ENCODE measurements at places on chromosomes 2 and 18.

DNA sequence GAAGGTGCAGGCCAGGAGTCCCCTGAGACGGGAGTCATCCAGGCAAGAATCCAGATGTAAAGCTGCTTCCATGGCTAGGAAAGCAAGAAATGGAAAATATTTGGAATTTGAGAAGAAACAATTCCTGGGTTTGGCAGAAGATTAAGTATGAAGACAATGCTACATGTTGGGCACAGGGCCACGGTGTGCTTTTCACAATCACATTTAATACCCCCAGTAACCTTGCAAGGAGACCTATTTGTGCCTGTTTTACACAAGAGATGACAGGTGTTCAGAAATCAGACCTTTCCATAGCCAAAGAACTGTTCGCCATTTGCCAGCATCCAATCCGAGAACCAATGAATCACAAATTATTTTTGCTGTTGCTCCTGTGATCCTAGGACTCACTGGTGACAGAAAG lies 50.5 kb downstream of the KCTD1 start:
- no peak for DNase-seq

- no peak for DNase-seq
These were observed 208.3 kb downstream of the NDUFA10 start for GRCh38 chr2:239816576-239817467.

DNA sequence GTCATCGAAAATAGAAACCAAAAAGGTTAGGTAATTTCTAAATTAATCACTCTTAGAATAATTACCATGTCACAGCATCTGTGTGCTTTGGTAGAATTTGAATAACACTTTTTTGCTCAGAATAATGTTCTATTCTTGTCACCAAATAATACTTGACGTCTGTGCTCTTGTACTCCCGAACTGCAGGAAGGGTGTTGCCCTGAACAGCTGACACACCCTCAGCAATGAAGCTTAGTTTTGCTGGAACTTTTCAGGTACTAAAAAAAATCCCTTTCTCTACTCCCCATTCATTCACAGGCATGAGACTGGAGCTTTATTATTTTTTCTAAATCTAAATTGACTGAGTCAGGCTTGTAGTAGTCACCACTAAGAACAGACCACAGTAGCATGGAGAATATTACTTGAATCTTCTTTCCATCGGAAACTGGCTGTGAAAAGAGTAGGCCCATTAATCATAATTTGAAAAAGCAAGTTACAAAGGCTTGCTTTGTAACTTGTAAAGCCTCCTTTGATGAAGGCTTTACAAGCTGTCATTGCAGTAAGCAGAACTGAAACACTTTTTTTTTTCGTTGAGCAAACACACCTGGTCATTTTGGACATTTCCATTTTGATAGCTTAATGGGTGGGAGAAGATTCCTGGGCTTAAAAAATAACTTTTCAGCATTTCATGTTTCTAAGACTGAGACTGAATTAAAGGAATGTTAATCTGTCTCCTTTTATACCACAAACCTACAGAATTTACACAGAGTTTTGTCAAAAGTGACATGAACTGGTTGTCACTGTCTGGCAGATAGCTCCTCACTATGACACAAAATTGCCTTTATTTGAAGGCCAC lies 70.3 kb upstream of the PELI1 start:
- DNase-seq: no peak

DNA sequence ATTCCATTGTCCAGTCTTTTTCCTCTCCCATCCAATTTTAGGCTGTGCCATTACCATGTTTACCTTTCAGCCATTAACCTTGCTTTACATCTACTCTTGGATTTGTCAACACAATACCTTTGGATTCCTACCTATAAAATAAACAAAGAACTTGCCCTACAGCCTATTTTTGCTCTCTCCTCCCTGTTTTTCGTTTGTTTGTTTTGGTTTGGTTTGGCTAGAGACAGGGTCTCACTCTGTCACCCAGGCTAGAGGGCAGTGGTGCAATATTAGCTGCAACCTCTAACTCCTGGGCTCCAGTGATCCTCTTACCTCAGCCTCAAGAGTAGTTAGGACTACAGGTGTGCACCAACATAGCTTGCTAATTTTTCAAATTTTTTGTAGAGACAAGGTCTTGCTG lies 76.1 kb downstream of the SP100 start:
- no peak for DNase-seq

DNA sequence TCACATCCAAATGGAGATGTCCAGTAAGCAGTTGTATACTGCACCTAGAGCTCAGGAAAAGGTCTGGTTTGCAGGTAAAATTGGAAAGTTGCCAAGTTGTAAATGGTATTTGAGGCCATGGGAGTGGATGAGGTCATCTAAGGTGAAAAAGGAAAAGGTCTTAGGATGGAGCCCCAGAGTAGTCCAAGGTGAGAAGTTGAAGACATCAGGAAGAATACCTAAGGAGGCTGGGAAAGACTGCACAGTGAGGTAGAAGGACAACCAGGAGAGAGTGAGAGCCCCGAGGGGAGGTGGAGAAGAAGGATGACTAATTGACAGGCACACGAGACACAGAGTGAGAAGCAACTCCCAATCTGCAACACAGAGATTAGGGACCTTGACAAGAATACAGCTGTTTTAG lies 10.7 kb downstream of the DPP4 start:
- DNase-seq: no peak

- DNase-seq: no peak
These were observed 8.6 kb downstream of the ARHGEF33 start for GRCh38 chr2:38898256-38898655.

DNA sequence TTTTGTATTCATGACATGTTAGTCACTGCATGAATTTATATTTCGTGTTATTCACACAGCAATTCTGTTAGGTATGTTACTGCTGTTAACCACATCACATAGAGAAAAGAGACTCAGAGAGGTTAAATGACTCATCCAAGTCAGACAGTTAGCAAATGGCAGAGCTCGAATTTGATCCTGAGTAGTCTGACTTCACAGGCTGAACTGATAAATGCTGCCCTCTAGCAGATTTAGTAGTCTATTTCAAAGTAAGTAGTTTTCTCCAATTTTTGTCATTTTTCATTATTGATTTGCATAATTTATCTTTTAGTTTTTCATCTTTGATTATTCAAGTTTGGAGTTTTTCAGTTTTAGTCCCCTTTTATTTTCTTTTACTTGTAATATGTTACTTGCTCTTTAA lies 58.3 kb downstream of the WDR7 start:
- no peak for DNase-seq

- peak; percentile 40 for DNase-seq
These were observed at the start of the genes ATG4B and THAP4 for GRCh38 chr2:241637018-241637794. Gene ATG4B, plus strand, starts transcription at chr2:241637693. Its CDS starts 22 bp downstream, at chr2:241637715. Gene THAP4, minus strand, starts transcription at chr2:241637158. Its CDS starts 141 bp downstream, at chr2:241637017.

DNA sequence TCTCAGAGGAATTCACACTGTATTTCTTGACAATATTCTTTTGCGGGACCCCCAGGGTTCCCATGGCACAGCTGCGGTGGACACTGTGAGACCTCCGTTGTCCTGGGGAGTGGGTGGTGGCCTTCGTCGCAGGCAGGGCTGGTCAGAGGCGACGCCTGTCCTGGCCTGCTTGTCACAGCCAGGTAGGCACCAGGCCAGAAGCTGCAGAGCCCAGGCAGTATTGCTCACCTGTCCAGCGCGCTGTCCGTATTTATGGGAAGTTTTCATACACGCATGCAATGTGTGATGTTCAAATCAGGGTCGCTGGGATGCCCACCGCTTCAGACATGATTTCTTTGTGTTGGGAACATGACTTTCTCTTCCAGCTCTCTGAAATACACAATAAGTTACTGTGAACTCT lies 126.6 kb downstream of the RTP5 start:
- DNase-seq: no peak

DNA sequence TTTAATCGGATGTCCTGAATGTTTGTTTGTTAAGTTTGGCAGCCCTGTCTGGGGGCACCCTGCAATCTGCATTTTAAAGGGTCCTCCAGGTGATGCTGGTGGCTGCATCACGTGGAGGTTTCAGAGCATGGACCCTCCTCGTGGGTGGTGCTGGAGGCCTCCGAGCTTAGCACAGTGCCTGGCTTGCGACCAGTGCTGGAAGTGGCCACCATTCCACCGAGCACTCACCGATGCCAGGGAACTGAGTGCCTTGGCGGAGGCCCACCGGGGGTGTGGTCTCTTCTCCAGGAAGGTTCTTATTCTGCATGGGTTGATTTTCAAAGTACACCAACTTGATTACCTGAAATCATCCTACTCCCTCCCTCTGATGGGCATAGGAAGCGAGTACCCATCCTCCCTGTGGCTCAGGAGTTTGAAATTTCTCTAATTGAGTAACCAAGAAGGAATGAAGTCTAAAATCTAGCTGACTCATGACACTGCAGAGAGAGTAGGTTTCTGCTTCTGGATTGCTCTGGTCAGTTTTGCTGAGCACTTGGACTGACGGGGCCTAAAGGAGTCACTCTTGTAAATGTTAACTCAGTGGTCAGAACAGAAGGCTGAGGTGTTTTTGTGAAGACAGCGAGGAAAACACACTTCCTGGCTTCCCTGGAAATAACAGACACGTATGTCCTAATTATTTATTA lies 58.1 kb upstream of the SLC66A3 start:
- no peak for DNase-seq

DNA sequence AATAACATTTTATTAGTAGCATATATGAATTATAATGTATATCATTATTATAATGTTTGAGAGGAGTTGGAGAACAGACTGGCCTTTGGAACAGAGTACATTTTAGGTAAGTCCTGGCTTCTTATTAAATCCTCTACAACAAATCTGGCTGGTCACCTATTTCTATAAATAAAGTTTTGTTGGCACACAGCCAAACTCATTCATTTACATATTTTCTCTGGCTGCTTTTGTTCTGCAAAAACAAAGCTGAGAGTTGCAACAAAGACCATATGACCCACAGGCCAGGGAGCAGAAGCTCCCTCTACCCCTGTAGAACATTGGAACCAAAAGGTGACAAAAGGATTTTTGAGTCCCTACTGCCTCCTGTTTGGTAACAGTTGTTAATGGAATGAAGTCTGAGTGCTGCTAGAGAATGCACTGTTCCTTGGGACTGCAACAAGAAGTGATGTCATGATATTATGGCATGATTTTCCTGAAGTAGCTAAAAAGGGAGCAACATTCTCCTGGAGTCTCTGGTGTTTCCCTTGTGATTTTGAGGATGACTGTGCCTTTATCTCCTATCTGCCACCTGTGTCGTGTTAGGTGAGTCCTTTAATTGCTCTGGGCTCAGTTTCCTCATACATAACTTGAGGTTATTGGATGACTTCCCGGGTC lies 22.0 kb upstream of the SP9 start:
- no peak for DNase-seq

DNA sequence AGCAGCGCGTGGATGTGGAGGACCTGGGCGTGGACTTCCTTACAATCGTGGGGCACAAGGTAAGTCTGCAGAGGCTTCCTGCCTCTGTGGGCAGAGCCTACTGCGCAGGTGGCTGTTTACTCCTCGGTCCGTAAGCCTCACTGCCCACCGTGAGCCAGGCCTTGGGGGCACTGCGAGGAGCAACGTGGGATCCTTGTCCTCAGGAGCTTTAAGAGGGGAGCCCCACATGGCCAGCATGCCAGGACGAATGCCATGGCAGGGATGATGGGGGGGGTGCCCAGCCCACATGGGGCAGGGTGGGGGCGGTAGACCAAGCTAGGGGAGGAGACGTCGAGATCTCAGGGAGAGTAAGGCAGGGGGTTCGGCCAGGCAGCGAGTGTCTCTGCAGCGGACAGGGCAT lies 18.0 kb upstream of the ESPNL start:
- DNase-seq: no peak

GRCh38 chr18:6478121-6478520 lies 63.4 kb upstream of the L3MBTL4 start:
- DNase-seq: no peak

GRCh38 chr18:46335534-46336101 lies 231.4 kb downstream of the HAUS1 start:
- DNase-seq: no peak

DNA sequence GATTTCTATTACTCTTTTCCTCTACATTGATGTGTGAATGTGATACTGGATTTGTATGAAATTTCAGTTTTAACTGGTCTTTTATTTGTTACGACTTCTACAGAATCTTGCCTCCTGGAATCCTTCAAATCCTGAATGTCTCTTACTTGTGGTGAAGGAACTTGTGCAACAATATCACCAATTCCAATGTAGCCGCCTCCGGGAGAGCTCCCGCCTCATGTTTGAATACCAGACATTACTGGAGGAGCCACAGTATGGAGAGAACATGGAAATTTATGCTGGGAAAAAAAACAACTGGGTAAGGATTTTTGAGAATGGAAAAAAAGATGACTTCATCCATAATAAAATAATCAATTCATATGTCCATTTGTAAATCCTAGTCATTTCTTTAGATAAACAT lies 134.6 kb downstream of the BABAM2 start:
- no peak for DNase-seq

DNA sequence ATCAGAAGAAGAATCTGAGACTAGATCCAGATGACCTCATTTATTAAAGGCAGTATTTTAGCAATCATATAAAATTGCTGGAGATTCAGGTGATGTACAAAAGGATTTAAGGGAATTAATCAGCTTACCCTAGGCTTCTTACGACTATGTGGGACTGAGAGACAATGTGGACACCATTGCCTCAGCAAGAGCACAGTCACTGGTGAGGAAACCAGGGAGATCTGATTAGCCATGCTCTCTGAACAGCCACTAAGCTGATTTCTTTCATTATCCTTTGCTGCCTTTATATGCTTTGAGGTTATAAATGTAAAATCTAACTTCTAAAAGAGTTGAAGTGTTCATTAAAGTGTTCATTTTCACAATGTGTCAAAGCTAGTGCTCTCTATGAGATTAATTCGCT lies 22.7 kb upstream of the GULP1 start:
- no peak for DNase-seq

DNA sequence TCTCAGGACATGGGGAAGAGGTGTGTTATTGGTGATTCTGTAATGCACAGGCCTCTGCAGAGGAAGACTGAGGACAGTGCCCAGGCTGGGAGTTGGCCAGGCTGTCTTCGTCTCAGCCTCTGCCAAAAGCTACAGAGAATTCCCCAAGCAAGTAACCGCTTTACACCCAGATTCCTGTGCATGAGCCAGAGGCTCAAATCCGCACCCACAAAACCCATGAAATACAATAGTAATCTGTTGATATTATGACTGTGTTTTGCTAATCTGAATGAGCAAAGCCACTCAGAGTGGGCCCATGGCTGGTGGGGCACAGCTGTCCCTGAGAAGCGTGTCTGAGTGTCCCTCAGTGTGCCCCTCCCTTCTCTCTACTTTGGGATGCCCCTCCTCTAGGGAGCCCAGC lies 149.5 kb upstream of the PXDN start:
- no peak for DNase-seq
